ENCODE measurements at places on chromosomes 3 and 15. TPM values are rescaled to one million over a fixed set of nuclear protein-coding genes. Genes with fewer than 3 reads are reported as not detected.

DNA sequence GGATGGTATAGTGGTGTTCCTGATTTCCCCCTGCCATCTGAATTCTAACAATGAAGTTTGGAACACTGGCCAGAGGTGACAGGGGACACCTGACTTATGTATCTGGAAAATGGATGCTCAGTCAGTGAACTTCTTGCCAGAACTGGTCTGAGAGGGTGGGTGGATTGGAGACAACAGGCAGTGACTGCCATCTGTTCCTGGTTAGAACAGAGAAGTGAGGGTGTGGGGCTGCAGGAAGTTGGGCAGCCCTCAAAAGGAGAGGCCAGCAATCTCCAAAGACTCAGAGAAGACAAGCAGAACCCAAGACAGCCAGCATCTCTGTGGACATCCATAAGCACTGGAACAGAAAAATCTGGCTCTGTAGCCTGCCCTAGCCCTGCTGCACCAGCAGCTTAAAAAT, 50.5 kb downstream of the ANP32A start:
- no peaks in the 10 kb centered on the region for H3K27me3 ChIP-seq
- DNase-seq, result no peak
- H3K4me1 ChIP-seq, result peaks cover 1% of the 10 kb centered on the region
- no peak overlapping the region for H3K4me3 ChIP-seq
- H3K36me3 ChIP-seq, result no peaks in the 10 kb centered on the region
- H3K27ac ChIP-seq, result no peak overlapping the region

DNA sequence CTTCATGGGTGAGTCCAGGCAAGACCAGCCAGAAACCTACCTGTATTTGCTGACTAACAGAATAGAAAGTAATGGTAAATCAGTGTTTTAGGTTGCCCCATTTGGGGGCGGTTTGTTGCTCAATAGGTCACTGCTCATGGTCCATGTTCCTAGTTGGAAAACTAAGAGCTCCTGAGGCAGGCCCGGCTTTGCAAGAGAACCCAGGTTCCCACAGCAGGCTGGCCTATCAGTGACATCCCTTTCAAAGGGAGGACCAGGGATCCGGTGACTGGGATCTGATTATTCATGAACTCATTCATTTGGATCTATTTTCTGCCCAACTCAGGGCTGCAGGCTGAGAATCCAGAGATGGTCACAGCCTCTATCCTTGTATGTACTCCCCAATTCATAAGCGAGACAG, 163.9 kb downstream of the WNT7A start:
- no peaks in the 10 kb centered on the region for H3K4me1 ChIP-seq
- no peaks in the 10 kb centered on the region for H3K27me3 ChIP-seq
- no peak overlapping the region for H3K4me3 ChIP-seq
- H3K27ac ChIP-seq, result no peak overlapping the region
- no peak for DNase-seq

GRCh38 chr3:33716227-33716626, 1.8 kb downstream of the CLASP2 start:
- peak overlapping the region; percentile 84 for H3K4me3 ChIP-seq
- DNase-seq, result no peak
- no peak overlapping the region for H3K27ac ChIP-seq
- H3K36me3 ChIP-seq, result no peaks in the 10 kb centered on the region
- no peaks in the 10 kb centered on the region for H3K27me3 ChIP-seq

DNA sequence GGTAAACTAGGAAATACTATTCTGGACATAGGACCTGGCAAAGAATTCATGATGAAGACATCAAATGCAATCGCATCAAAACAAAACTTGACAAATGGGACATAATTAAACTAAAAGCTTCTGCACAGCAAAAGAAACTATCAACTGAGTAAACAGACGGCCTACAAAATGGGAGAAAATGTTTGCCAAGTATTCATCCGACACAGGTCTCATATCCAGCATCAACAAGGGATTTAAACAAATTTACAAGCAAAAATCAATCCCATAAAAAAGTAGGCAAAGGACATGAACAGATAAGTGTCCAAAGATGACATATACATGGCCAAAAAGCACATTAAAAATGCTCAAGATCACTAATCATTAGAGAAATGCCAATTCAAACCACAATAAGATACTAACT, 1088.9 kb downstream of the NAALADL2 start:
- H3K27ac ChIP-seq, result no peak overlapping the region
- no peak for DNase-seq
- H3K36me3 ChIP-seq, result no peaks in the 10 kb centered on the region
- H3K4me3 ChIP-seq, result no peak overlapping the region

DNA sequence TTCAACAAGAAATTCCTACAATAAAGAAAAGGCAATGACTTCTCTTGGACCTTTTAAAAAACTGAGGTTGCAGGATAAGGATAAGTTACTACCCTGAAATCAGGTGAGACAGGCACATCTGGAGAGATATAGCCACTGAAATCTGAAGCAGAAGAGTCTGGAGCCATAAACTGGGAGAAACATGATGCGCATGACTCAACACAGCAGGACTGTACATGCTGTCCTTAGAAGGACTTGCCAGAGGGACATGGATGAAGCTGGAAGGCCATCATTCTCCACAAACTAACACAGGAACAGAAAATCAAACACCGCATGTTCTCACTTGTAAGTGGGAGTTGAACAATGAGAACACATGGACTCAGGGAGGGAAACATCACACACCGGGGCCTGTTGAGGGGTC, 1020.2 kb downstream of the AGBL1 start:
- no peak overlapping the region for H3K27ac ChIP-seq
- DNase-seq, result no peak
- H3K27me3 ChIP-seq, result no peaks in the 10 kb centered on the region
- H3K4me1 ChIP-seq, result no peaks in the 10 kb centered on the region
- no peak overlapping the region for H3K4me3 ChIP-seq

- no peak overlapping the region for H3K4me3 ChIP-seq
- H3K4me1 ChIP-seq, result no peaks in the 10 kb centered on the region
- H3K36me3 ChIP-seq, result no peaks in the 10 kb centered on the region
Observed at GRCh38 chr3:39981547-39982184, 172.3 kb downstream of the MYRIP start.

GRCh38 chr15:87347806-87348515, 908.6 kb downstream of the NTRK3 start:
- no peaks in the 10 kb centered on the region for H3K27me3 ChIP-seq
- H3K4me1 ChIP-seq, result no peaks in the 10 kb centered on the region
- H3K4me3 ChIP-seq, result no peak overlapping the region
- H3K36me3 ChIP-seq, result no peaks in the 10 kb centered on the region

GRCh38 chr3:150268426-150269391, 139.4 kb upstream of the TSC22D2 start:
- no peak overlapping the region for H3K4me3 ChIP-seq
- no peaks in the 10 kb centered on the region for H3K27me3 ChIP-seq
- no peaks in the 10 kb centered on the region for H3K36me3 ChIP-seq

DNA sequence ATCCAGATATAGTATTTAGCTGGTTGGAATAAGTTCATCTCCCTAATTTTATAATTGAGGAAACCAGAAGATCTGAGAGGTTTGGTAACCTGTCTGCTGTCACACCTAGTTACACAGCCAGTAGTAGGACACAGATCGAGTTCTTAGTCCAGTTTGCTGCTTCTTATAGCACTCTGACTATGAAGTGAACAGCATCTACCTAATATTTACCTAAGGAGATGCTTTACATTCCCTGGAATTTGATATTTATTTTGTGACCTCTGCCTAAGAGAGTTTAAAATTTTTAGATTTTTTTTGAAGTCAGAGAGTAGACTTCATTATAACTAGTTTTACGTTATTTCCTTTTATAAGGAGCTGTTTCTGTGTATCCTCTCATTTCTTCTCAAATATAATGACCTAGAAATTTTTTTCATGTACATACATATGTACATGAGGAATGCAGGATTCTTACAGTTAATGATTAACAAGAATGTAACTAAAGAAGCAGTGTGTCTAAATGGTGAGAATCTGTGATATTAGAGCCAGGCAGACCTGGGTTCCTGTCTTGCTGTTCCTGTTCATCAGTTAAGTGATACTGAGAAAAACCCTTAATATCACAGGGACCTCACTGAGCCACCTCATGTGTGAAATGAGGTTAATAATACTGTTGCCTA, 4.3 kb downstream of the ARHGEF26 start:
- no peak for DNase-seq
- peaks cover 13% of the 10 kb centered on the region for H3K27me3 ChIP-seq
- peaks cover 14% of the 10 kb centered on the region for H3K4me1 ChIP-seq
- no peak overlapping the region for H3K27ac ChIP-seq
- peak overlapping the region; percentile 92 for H3K4me3 ChIP-seq
- H3K36me3 ChIP-seq, result no peaks in the 10 kb centered on the region

- H3K27me3 ChIP-seq, result no peaks in the 10 kb centered on the region
- H3K4me1 ChIP-seq, result peaks cover 83% of the 10 kb centered on the region
- H3K27ac ChIP-seq, result peak overlapping the region; percentile 73
Observed at GRCh38 chr3:50620820-50621219, 3.9 kb downstream of the MAPKAPK3 start.

- no peak for DNase-seq
- H3K27me3 ChIP-seq, result no peaks in the 10 kb centered on the region
- H3K36me3 ChIP-seq, result no peaks in the 10 kb centered on the region
- H3K4me1 ChIP-seq, result no peaks in the 10 kb centered on the region
- H3K4me3 ChIP-seq, result no peak overlapping the region
- H3K27ac ChIP-seq, result no peak overlapping the region
Observed at GRCh38 chr3:110900576-110900975, 171.0 kb upstream of the NECTIN3 start.

- DNase-seq, result peak; percentile 54
- peak overlapping the region; percentile 89 for H3K27ac ChIP-seq
- peak overlapping the region; percentile 77 for H3K4me3 ChIP-seq
- peaks cover 17% of the 10 kb centered on the region for H3K4me1 ChIP-seq
- H3K36me3 ChIP-seq, result no peaks in the 10 kb centered on the region
Observed at GRCh38 chr15:52180196-52180835, 10.9 kb downstream of the GNB5 start.

DNA sequence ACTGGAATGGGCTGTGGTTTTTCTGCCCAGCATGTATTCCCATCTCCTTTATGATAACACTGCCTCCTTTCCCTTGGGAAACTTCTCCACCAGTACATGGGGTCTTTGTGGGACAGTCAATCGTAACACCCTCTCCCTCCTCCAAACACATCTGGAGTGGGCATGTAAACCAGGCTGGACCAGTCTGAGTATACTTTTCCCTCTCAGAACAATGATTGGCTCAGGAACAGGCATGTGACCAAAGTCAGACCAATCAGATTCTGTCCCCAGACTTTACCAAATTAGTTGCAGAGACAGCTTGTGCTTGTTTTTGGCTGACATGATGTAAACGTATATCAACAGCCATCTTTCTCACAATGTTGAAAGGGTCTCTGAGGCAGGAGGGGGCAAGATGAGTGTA, 97.1 kb upstream of the CRBN start:
- H3K27me3 ChIP-seq, result no peaks in the 10 kb centered on the region
- no peaks in the 10 kb centered on the region for H3K36me3 ChIP-seq
- no peak for DNase-seq
- no peaks in the 10 kb centered on the region for H3K4me1 ChIP-seq
- H3K27ac ChIP-seq, result no peak overlapping the region

The ATP13A4 gene
- total RNA-seq, result 188 TPM

The MED12L gene
- 0.44 TPM for total RNA-seq

The OR5K2 gene
- total RNA-seq, result not detected

The DAZL gene
- total RNA-seq, result not detected

The IL17RD gene
- 2.4 TPM for total RNA-seq

The PARP15 gene
- total RNA-seq, result 11.4 TPM
